NCI-H226 (cell line): ENCODE measurements at places on chromosomes 3 and 15.

- DNase-seq = no peak
These were observed 6.7 kb downstream of the EOMES start for GRCh38 chr3:27715454-27715806.

- DNase-seq = no peak
These were observed 183.6 kb downstream of the MBNL1 start for GRCh38 chr3:152452318-152452717.

DNA sequence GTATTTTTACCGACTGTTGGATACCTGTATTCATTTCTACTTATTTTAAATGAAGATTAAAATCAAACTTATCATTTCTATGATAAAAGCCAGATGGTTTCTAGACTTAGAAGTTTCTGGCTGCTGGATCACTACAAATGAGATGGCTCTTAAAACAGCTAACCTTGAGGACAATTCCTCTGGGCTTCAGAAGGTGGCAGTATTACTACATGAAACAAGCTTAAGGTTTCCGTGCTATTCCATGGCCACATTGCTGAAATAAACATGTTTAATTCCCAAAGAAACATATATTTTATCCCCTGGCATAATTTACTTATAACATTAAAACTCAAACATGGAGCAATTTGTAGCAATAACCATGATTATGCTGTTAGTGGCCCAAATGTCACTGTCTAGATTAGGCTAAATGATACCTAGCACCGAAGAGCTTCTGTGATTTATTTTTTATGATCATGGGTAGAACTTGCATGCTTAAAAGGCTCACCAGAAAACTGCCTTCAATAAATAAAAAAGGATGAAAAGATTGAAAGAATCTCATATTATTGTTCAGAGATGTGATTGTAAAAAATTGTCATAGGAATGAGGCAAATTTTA lies 204.0 kb upstream of the NANOGP8 start:
- DNase-seq = peak; percentile 6

GRCh38 chr3:60935709-60936108 lies 315.5 kb downstream of the FHIT start:
- DNase-seq = no peak

DNA sequence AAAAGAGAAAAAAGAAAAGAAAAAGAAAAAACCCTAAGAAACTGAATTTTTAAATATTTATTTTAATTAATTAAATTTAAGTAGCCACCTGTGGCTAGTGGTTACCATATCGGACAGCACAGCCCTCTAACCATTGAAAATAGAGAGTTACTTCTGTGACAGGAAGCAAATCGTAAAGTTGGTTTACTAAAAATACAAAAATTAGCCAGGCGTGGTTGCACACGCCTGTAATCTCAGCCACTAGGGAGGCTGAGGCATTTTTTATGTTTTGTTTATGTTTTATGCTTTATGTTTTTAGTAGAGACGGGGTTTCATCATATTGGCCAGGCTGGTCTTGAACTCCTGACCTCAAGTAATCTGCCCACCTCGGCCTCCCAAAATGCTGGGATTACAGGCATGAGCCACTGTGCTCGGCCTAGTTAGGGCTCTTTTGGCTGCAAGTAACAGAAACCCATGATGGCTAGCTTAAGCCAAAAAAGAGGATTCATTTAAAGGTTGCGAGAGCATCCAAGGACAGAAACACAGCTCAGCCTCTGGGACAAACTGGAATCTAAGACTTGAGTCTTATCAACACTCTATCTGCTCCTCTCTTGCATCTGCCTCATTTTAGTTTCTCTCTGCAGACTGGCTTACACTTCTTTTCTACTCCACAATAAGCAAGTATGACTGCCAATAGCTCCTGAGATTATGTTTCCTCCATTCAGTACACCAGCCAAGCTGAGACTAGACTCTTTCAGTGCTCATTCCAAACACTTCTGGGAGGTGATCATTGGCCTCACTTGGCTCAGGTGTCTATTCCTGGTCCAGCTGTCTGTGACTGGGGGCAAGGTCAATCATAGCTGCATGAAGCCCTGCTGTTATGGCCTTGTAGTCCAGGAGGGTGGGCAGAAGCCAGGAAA lies 6.8 kb upstream of the SKIL start:
- no peak for DNase-seq

DNA sequence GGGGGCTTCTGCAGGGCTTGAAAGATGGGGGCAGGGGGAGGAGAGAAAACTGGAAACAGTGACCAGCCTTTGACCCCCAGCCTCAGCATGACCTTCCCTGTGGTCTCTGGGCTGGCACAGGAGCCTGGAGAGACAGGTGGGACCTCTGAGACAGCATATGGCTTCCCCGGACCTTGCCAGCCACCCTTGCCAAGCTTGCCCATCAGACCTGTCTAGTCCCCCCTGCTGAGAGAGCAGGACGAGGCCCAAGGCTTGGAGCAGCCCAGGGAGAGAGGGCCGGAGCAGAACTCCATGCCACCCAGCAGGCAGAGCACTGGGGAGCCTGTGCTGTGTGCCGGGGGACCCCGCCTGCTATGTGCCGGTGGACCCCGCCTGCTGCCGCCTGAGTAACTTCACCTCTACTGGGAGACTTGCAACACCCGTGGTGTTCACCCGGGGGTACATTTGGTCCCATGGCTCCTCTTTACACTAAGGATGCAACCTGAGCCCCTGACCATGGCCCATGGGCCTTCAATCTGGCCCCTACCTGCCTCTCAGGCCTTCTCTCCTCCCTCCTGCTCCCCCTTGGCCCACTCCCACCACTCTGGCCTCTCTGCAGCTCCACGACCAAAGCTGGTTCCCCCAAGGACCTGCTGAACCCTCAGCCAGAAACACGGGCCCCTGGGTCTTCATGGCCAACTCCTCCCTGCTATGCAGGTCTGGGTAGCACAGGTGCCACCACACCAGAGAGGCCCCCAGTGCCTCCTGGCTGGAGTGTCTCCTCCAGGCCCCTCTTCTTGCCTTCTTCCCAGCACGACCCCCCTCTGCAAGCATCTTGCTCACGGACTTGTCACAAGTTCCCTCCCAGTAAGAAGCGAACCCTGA lies 21.1 kb upstream of the SLC41A3 start:
- DNase-seq = no peak

DNA sequence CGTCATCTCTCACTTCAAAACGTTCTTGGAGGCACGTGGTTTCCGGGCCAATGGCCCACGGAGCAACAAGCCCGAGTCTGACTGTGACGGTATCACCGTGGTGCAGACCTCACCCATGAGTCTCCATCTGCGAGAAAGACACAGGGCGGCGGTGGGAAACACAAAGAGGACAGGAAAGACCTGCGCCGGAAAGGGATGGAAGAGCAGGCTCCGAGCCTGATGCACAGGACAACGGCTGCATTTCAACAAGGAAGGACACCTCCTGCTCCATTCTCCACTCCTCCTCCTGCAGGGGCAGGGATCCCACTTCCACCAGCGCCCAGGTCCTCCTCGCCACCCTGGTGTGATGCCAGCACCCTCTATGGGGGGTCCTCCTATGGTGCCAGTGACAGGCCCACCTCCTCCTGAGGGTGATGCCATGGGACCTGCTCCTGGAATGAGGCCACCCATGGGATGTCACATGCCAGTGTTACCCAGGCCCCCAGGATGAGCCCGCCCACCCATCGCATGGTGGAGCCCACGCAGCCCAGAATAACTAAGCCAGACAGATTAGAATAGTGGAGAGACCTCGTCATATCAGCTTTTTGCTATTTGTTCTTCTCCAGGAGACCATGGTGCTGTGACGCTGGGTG lies 73.0 kb upstream of the PCSK6 start:
- no peak for DNase-seq

DNA sequence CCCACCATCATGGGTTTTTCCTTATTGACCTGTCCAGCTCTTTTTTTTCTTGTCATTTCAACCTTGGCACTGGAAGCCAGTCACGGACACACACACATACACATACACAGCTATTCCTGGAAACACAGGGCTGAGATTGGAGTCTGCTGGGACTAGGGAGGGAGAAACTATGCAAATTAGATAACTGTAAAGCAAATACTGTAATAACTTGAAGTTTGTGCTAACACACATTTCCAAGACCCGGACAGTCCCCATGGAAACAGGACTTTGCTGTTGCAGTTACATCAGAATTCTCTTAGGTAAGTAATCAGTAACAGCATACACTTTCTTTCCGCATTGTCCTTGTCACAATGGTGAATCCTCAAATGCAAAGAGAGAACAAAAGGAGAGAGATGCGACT lies 304.4 kb downstream of the KBTBD8 start:
- DNase-seq = no peak

GRCh38 chr3:31724651-31725050 lies 191.9 kb downstream of the STT3B start:
- DNase-seq = peak; percentile 5

DNA sequence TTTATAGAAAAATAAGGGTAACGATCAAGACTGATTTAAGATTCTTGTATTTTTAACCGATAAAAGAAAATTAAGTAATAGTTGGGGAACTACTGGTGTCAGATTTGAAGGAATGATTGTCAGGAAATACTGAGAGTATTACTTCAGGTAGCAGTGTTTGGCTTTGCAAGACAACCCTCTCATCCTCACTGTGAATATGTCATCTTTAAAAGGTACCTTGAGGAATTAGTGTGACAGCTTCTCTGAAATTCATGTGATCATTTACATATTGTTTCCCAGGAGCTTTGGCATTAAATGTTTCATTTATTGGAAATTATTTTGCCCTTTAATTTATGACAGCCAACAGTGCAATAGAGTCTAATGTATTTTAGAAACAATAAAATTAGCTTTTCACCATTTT lies 3.3 kb downstream of the CHL1 start:
- no peak for DNase-seq

- DNase-seq = no peak
These were observed 75.1 kb downstream of the ATP10A start for GRCh38 chr15:25787855-25788520.

GRCh38 chr3:149898771-149899170 lies 71.9 kb downstream of the PFN2 start:
- DNase-seq = peak; percentile 92

DNA sequence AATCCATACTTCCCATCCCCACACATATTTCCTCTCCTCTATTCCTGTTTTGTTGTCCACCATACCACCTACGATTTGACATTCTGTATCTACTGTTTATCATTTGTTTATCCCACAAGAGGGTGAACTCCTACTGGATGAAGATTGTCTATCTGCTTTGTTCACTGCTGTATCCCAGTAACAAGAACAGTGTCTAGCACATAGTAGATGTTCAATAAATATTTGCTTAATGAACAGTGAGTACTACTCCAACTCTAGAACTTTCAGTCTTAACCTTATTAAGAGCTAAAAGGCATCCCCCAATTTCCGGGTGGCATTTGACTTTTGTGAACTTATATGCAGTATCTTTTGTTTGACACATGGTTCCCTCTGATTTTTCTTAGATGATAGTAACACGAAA lies 1.3 kb downstream of the PYGO1 start:
- no peak for DNase-seq

DNA sequence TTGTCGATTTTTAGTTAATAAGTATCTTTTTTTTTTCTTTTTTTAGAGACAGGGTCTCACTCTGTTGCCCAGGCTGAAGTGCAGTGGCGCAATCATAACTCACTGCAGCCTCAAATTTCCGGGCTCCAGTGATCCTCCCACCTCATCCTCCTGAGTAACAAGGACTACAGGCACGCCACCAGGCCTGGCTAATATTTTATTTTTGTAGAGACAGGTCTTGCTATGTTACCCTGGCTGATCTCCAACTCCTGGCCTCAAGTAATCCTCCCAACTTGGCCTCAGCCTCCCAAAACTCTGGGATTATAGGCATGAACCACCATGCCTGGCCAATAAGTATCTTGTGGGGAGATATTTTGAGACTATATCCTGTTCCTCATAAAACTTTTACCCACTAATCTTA lies 29.4 kb upstream of the ARID3B start:
- DNase-seq = peak; percentile 48

DNA sequence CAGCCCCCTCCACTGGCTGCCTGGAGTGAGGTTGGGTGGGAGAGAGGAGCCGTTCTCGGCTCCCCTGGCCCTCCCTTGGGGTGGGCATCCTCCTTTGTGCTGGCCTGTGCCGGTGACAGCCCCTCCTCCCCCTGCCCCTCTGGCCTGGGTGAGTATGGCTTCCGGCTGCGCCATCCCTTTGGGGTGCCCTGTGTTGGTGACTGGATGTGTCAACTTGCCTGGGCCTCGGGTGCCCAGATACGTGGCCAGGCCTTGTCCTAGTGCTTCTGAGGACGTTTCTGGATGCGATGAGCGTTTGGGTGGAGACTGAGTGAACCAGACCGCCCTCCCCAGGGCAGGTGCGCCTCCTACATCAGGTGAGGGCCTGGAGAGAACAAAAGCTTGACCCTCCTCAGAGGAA lies 59.7 kb downstream of the PLXNA1 start:
- no peak for DNase-seq

DNA sequence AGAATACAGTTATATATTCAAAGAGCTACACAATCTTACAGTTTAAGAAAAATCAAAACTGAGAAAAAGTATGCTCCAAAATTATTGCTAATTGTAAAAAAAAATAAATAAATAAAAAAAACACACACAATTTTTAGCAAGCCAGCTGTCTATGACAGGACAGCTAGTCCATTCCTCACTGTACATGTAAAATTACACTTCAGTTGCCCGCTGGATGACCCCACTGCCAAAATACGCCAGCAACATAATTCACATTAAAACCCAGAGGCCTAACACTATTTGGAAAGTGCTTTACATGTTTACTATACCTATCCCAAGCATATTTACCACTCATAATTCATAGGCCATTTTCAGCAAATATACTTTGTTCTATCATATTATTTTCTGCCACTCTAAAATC lies 5.8 kb downstream of the MYO9A start:
- no peak for DNase-seq

DNA sequence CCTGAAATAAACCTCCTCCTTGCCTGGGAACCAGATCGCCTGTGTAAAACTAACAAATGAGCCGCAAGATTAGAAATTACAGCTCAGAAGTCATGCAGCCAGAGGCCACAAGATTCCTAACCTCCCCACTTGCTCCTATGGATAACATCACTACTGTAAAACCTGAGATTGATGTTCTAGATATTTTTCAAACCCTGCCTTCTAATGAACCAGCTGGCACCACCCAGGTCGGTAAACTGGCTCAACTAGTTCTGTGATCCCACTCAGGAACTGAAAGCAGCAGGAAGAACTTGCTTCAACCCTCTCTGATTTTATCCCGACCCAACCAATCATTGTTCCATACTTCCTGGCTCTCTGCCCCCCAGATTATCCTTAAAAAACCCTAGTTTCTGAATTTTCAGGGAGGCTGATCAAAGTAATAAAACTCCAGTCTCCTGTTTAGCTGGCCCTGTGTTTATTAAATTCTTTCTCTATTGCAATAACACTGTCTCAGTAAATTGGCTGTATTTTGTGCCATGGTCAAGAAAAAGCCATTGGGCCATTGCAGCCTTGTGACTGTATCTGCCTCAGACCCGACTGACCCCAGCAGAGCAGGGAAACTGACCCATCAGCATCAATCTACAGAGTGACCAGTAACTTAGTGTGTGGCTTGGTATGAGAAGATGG lies 98.9 kb downstream of the RPLP1 start:
- DNase-seq = no peak

GRCh38 chr3:37952564-37952963 lies 38.0 kb upstream of the VILL start:
- no peak for DNase-seq
